ENCODE measurements at places on chromosomes 12 and 14.

GRCh38 chr14:77144412-77145115 is 3.0 kb upstream of the ZDHHC22 start:
- no peak for DNase-seq

DNA sequence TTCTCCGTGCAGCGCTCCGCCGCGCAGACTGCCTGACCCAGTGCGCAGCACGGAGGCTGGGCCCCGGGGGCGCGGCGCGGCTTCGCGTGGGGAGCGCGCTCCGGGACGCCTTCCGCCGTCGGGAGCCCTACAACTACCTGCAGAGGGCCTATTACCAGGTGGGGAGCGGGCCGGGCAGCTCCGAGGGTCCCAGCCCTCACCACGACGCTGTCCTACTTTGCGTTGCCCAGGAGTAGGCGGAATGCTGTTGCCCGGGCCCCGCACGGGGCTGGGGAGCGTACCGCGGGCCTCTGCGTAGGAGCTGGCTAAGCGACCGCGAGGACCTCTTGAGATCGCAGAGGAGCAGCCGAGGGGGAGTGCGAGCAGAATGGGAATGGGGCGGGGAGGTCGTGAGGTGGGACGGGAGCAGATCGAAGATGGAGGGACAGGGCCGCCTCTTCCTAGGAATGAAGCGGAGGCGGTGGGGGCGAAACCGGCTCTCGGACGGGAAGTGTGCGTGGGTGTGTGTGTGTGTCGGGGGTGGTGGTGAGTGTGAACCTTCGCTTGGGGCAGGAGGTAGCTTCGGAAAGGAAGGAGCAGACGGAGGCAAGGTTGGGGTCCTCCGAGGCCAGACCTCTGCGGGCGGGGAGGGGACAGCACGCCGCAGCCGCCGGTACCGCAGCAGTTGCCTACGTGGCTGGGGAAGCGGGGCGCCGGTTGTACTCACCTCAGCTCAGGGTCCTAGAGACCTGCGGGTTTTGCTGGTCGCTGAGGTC is 751 bp downstream of the P3H3 start:
- no peak for DNase-seq

DNA sequence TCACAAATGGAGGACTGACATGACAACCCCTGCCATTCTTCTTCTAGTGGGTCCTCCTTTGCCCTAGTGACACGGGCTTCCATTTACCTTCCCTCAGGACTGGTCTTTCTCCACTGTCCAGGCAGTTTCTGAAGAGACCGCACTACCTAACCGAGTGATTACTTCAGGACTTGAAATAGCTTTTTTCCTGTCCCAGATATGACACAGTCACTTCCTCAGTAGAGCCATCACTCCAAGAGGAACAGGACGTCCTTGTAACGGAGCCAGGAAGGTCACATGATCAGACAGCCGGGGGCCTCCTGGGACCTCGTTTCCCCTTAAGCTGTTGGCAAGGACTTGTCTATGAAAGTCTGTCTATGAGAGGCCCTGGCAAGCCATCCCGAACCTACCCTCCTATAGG is 62.3 kb downstream of the FOS start:
- no peak for DNase-seq

GRCh38 chr12:15318841-15319240 is 3.5 kb upstream of the PTPRO start:
- DNase-seq = no peak

GRCh38 chr12:91773749-91774429 is 371.8 kb downstream of the BTG1 start:
- DNase-seq = no peak

All from AG09319 (cell line).